Heart right ventricle (tissue), 16 donors: ENCODE measurements at places on chromosomes 5 and 9.

DNA sequence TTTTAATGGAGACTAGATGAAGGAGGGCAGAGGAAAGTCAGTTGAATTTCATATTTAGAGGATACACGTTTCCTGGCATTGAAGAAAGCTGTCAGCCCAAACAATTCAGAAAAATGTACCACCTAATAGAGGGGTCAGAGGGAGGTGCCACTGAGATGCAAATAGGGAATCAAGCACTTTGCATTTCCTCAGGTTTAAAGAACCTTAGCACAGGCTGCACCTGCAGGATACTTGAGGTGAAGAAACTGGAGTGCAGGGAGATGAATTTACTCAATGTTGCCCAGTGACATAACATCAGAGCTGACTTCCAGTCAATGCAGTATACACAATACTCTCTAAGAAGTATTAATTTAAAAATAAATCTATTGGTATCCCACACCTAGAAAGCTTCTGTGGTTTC lies 67.0 kb upstream of the MAST4 start:
- no peak for DNase-seq

DNA sequence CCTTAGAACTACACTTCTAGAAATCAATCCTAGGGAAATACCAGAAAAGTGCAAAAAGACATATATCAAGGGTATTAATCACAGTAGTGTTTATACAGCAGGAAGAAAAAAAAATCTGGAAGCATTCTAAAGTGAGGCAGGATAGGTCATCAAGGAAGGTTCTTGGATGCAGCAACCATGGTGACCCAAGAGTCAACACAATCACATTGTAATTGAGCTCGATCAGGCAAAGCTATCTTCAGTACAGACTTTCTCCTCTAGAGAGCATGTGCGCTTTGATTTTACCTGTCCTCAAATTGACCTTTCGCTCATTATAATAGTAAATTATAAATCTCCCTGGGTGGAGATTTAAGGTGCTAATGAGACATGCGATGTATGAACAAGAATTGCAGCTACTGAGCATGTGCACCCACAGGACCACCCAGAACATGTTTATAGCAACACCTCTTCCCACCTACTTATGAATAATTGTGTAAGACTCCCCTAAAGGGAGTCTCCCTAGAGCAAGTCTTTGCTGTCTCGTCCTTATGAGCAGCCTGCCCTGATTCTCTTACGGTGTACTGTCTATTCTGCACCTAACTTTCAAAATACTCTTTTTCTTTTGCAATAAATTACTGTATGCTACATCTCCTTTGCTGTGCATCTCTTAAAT lies 297.7 kb downstream of the ATPSCKMT start:
- DNase-seq, result no peak

- DNase-seq, result no peak
Measured at GRCh38 chr9:21455320-21455719, 15.1 kb downstream of the IFNA1 start.

DNA sequence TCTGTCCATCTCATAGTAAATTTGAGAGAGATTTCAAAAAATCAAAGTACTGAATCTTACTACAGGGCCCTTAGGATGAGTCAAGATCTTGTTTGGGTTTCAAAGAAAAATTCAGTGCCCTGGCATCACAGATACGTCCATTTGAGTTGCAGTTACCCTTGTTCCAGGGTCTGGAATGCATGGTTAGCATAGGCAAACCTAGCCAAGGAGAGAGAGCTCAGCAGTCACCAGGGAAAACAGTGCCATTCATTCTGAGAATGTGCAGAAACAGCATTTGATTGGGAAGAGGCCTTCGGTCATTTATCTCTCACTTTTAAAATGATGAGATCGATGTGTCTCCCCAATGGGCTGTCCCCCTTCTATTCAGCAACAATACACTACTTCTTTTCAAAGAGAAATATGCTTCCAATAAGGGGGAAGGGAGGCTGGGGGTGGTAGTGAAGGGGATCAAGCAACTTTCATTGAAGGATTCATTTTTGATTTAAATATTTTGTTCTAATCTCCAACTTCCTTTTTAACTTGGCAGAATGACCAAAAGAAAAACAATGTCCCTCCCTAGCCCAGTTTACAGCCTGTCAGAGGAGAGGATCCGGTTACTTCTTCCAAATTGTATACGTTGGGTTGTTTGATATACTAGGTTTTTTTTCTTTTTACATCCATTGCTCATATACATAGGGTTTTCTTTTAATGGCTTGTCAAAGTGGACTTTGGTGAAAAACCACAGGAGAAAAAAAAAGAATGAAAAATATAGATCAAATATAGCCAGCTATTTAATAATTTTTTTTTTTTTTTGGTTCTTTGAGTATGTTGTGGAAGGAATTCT lies 491.1 kb downstream of the CCDC171 start:
- DNase-seq, result no peak

DNA sequence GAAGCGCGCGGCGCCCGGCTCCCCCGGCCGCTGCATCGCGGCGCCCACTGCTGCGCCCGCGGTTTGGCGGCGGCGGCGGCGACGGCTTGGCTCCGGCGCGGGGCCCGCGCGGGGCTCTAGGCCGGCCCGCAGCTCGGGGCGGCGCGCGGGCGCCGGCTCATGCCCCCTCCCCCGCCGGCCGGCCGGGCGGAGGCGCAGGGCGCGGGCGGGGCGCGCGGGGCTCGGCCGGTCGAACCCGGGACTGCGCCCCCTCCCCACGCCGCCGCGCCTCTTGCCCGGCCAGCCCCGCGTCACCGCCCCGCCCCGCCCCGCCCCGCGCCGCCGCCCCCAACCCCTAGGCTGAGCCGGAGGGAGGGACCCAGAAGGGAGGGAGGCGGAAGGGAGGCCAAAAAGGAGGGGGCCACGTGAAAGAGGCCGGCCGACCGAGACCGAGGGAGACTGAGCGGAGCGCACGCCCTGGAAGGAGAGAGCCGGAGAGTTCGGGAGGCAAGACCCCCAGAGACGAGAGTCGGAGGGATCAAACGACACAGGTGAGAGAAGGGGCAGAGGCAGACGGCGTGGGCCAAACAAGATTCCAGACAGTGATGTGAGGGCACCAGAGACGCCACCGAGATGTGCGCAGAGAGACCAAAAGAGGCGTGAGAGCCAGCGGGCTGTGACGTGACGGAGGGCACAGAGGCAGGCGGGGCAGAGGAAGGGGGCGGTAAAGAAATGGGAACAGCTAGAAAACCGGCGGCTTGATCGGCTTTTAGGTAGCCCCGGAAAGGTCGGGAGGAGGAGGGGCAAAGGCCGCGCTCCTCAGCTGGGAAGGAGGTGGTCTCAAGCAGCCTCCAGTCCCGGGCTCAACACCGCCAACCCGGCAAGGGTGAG lies at the start of gene BARX1:
TSS of gene BARX1 (minus strand) at position 245 of the 870 bp plus-strand sequence. CDS start at position 36, 209 bp downstream.
- DNase-seq, result no peak

DNA sequence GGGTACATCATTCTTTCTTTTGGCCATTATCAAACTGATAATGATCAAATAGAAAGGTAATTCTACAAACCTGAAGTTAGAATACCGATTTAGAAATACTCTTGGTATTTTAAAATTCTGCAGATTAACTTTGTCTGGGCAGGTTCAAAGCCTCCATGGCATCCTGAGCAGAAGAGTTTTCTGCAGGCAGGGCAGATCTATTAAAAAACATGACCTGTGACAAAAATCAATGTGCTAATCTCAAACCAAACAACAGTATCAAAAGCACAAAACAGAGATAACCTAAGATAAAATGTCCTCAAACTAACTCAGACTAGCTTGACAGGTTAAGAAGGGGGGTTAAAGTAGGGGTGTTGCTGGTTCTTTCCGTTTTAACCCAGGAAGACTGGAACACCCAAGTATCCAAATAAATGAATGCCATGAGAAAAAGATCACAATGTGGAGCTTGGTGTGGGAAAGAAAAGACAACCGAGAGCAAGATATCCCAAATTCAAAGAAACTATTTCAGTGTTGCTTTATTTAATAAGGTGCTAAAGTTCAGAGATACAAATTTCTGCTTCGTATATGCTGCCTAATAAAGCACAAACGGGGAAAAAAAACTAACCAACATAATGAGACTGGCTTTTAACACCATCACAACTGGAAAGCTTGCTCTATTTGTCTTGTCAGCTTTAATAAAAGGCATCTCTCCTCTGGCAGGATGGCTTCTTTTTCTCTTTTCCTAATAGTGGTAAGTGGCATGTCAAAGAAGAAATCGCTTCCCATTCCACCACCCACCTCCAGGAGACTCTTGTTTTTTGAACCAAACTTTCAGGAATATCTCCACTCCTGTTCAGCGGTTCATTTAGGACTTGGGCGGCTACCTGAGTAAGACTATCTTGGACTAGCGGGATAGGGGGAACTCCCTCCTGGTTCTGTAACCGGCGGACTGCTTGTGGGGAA lies 2.3 kb downstream of the EFNA5 start:
- DNase-seq, result no peak

- no peak for DNase-seq
Measured at GRCh38 chr5:136036293-136036911, 7.6 kb downstream of the TGFBI start.

DNA sequence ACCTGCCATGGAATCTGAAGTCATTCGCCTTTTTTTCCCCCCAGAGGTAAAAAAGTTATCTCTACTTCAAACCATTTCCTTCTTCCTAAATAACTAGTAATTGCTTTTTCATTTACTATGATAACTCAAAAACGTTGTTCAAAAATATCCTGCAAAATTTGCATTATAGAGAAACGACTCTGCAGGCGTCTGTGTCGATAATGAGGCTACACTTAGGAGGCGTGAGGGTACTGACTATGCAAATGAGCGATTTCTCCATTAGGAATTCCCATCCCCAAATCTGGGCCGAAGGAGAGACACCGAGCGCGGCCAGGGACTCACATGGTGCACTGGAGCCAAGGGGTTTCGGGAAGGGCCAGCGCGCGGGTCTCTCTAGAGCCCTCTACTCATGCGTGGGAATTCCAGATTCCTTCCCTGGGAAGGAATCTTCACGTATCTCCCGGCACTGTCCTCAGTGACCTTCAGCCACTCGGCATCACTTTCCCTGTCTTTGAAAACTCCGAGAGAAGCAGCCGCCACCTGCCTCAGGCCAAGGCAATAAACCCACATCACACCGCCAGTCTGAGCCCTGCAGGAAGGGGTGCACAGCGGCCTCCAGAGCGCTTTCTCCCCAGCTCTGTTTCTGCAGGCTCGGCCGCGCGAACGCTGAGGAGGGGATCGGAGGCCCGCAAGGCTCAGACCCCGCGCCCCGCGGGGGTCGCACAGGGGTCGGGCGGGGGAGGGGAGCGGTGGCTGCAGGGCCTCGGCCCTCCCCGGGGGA lies 718 bp upstream of the DENND4C start:
- peak; percentile 52 for DNase-seq

GRCh38 chr9:114078781-114079156 lies 669 bp upstream of the AMBP start:
- DNase-seq, result no peak

- DNase-seq, result no peak
Measured at GRCh38 chr9:91949392-91949945, 559 bp downstream of the ROR2 start.

DNA sequence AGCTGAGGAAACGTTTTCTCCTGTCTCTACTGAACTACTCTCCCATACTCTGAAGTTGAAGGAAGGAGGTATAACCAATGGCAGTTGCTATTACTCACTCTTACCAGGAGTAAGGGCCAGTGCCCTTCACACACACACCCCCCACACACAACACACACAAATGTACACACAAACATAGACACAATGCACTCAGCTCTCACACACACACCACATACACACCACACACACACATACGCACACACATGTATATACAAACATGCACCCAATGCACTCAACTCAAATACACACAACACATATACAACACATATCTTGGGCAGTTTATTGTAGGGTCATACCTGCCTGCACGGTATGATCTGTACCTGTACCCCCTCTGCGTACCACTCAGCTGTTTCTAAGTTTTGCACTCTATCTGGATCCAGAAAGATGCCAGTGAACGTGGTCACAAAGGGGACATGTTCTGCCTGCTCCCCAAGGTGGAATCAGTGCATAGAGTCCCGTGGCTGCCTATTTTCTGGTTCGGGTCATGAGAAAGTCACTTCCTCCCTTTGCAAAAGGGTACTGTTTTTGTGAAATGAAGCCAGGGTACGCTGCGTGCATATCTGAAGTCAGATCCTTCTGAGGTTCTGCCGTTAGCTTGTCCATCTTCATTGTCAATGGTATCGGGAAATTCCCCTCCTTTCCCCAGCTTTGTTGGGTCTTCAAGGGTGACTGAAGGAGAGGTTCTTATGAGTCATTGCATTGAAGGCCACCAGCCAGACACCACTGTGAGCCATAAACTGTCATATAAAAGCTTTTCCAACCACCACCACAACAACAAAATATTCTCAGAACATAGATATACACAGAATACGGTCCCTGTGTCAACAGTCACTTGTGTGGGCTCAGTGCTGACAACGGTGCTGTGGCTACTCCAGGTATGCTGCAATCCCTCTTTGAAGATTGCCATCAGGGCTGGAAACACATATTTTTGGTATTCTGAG lies 131.9 kb downstream of the UGCG start:
- no peak for DNase-seq

DNA sequence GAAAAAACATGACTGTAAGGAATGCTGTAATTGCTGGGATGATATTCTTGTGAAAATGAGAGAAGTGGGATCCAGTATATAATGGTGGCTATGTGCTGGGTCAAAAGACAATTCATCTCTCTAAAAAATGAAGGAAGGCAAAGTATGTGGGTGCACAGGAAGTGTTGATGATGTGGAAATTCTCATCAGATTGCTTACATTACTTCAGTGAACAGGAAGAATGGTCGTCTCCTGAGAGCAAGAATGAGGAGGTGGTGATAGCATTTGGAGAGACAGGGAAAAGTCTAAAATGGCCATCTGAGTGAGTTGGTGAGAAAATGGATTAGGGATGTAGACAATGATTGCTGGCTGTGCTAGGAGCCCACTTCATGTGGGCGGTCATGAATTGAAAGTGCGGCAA lies 253.5 kb upstream of the NREP start:
- no peak for DNase-seq

GRCh38 chr5:45411971-45412612 lies 284.1 kb downstream of the HCN1 start:
- no peak for DNase-seq

DNA sequence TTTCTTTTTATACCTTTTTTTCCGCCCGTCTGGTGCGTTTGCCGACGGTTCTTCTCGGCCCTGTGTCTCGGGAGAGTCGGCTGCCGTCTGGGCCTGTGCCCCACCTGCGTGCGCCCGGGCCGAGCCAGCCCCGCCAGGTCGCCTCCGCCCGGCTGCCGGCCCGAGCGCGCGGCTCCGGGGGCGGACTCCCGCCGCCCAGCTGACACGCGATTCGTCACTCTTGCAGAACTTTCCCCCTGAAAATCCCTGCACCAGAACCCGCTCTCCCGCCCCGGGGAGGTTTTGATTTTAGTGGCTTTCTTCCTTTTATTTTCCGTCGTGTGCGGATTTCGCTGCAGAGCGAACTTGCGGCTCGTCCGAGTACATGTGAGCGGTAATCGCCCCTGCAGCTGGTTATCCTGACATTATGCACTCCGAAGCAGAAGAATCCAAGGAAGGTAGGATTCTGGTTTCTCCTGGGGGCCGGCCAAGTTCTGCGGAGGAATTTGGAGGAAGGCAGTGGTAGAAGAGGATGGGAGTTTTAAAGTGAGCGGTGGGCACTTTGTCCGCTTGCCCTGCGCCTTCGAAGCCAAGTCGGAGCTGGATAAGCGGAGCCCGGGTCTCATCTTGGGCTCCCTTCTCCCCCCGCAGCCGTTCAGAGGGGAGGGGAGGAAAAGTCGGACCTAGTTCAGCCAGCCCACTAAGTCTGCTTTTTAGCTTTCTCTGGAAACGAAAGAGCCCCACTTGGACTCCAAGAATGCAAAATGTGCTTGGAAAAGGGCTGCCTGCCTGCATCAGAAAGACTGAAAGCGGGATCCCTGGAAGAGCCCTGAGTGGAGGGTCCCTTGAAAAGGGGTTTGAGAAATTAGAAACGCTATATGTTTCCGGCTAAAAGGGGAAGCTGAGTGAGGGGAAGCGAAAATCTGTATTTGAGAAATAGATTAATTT lies at the start of gene TNFAIP8:
TSS of gene TNFAIP8 (plus strand) at position 335 of the 927 bp plus-strand sequence. CDS start at position 407, 72 bp downstream.
- peak; percentile 60 for DNase-seq
